Stimulated activated CD4-positive, alpha-beta T cell treated with anti-CD3 and anti-CD28 coated beads, Interleukin-15, amount 100 ng/mL, for 48 hours (primary cell): ENCODE measurements at places on chromosomes 12 and 14.

DNA sequence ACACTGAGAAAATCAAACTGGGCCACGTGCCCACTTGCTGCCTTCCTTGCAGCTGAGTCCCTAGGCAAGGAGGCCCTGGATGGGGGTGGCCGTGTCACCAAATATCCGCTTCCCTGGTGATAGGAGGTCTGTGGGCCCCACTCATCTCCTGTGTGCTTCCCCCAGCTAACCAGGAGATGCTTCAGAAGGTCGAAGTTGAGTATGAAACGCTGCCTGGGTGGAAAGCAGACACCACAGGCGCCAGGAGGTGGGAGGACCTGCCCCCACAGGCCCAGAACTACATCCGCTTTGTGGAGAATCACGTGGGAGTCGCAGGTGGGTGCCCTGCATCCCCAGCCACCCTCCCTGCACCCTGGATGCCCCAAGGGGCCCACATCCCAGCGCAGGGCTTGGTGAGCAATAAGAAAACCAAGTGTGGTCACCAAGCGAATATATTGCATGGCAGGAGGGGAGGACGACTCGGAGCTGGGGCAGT, 6.8 kb upstream of the SIVA1 start:
- no peak for DNase-seq

- no peak for DNase-seq
These were observed 154.8 kb upstream of the LRIG3 start for GRCh38 chr12:59075141-59075540.

DNA sequence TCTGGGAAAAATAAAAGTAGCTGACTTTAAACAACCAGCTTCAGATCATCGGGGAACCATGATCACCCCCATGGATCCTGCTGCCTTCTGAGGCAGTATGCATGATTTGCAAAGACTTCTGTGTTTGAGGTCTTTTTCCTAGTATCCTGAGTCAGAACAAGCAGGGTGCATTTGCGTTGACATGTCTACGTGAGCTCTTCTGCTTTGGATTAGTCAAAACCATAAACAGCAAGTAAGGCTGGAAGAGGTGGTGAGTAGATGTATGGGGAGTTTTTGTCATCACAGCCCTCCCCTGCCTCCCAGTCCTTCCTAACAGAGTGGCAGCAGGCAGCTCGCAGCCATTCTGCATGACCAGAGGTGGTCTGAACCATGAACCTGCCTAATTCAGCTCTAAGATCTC, 24.1 kb downstream of the PLEKHG7 start:
- DNase-seq, result no peak

GRCh38 chr14:68784978-68785533, 7.8 kb downstream of the ZFP36L1 start:
- no peak for DNase-seq

- no peak for DNase-seq
These were observed 51.7 kb downstream of the TSHR start for GRCh38 chr14:81007131-81007530.

DNA sequence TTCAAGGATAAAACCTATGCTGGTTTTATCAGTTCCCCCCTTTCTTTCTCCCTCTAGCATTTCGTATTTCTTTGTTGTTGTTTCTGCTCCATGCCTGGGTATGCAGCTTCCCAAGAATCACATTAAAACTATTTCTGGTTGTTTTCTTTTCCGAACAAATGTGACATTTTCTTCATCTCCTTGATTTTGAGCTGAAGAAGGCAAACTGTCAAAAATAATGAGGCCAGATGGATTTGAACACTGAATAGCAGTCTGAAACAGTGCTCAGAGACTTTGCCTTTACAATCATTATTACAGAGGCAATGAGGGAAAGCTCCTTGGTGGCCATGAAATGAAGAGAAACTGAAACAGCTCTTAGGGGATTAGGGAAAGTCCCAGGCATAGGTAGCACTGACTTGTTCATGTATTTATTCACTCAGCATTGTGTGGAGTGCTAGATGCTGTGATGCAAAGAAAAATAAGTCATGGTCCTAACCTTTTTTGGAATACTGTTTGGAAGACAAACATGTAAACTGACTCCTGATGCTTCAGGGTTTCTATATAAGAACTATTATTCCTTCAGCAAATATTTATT, 319.5 kb downstream of the FUT8 start:
- DNase-seq, result no peak

DNA sequence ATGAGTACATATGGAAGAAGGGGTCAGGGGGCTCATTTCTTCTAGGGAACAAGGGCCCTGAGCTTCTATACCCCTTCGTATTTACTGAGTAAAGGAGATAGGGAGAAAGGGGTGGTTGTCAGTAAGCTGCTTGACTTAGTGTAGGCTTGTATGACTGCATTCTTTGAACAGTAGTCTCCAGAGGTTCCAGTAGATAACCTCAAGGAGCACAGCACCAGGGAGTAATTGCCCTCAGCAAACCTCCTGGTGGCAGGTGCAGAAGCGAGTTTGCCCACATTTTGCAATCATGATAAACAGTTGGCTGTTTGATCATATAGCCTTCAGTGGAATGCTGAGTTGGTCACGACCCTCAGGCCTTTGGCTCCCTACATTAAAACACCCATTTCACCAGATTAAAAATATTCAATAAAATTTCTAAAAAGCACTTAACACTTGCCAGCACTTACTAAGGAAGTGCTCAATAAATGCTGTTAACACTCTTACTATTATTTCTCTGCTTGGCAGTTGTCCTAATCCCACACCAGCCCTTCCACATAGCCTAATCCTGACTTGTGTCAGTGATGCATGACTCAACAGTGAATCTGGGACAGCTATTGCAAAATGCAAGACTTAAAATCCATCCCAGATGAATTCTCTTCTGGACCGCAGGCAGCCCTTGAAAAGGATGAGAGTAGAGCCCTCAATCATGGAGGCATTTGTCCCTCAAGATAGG, 3.7 kb upstream of the DHRS4L2 start:
- no peak for DNase-seq

- no peak for DNase-seq
These were observed 54.8 kb upstream of the FUT8 start for GRCh38 chr14:65357689-65358088.

DNA sequence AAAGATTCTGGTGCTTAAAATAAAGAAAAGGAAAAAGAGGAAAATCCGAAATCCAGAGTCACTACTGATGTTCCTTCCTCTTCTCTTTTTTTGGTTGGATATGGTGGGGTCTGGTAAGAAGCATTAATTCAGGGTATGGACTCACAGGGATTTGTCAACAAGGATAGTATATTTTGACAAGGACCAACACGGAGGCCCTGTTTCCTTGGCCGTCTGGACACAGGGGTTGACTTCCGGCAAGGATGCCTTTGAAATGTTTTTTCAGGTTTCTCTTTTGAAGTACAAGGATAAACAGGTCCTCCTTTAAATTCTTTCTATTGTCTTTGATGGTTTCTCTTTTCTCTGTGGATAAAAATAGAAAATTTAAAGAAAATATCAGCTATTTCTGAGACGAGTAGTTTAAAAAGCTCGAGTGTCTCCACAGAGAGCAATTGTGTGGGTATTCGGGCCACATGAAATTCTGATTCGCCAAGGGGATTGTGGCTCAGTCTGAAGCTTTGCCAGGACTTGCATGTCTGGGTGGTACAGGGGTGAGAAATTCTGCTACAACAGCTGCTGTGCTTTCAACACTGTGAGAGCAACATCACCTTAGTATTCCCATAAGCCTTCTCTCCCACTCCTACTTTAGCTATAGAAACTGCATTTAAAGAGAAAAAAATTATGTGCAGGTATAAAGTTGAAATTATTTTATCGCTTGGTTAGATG, 88.5 kb upstream of the CSRP2 start:
- DNase-seq, result no peak

- DNase-seq, result no peak
These were observed 12.3 kb downstream of the METTL3 start for GRCh38 chr14:21498540-21499526.

GRCh38 chr12:107468182-107468581, 217.4 kb upstream of the PWP1 start:
- no peak for DNase-seq

DNA sequence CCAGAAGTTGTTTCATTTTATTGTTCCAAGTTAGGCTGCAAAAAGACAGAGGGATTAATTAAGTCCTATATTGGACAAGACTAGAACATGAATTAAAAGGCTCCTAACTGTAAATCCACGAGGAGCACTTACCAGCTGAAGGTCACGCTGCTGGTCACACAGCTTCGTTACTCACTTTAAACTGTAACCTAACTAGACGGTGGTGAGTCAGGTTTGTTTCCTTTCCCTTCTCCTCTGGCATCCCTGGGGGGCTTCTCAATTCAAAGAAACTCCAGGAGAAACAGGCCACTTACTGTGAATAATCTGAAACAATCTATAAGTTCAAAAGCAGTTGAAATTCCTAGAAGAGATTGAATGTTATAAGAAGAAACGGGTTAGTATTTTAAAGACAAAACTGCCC, 331.4 kb downstream of the BCAT1 start:
- DNase-seq, result no peak

- DNase-seq, result no peak
These were observed 94.7 kb downstream of the CHST11 start for GRCh38 chr12:104551313-104551931.

DNA sequence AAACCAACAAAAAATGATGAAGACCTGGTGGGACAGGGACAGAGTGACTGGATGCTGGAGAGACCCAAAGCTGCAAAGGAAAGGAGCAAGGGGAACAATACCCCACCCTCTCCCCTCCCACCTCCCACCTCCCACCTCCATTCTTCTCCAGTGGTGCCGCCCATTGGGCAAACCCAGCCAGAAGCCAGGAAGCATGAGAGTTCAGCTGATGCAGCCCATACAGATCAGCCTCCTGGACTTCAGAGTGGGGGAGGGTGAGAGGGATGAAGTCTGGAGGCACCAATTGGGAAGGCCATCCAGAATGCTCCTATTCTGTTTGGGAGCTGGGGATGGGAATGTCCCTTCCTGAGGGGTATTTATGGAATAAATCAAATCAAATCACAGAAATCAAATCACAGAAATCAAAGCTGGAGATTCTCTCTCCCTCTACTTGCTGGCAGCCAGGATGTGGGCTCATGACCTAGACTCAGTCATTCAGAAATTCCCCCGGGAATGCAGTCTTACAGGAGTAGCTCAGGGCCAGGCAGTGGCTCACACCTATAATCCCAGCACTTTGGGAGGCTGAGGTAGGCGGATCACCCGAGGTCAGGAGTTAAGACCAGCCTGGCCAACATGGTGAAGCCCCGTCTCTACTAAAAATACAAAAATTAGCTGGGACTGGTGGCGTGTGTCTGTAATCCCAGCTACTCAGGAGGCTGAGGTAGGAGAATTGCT, 31.1 kb downstream of the IRF2BPL start:
- no peak for DNase-seq

DNA sequence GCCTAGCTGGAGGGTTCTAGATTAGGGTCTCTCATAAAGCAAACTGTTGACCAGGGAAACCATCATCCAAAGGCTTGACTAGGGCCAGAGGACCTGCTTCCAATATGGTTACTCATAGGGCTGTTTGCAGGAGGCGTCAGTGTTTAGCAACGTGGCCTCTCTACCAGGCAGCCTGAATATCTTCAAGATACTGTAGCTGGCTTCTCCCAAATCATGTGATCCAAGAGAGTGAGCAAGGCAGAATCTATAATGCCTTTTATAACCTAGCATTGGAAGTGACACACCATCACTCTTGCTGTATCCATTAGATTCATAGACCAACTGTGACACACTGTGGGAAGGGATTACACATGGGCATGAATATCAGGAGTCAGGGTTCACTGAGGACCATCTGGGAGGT, 17.3 kb downstream of the TPH2 start:
- DNase-seq, result no peak

- no peak for DNase-seq
These were observed 32.1 kb upstream of the GSG1 start for GRCh38 chr12:13135371-13136178.

DNA sequence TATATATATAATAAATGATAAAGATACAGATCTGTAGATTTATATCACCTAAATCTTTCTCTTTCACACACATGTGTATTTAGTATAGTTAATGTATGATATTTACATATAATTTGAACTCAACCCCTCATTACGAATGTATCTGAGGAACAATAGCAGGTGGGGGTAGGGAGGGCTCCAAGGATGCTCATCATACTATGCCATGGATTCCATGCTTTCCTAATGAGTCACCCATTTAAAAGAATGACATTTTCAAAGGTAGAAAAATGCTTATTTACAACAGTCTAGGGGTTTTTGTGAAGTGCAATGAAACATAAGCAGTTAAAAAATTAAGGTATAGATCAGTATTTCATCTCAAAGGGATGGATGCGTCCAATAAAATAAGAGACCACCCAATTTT, 181.6 kb downstream of the SOX5 start:
- no peak for DNase-seq

GRCh38 chr14:77924141-77924948, 124.4 kb downstream of the ADCK1 start:
- DNase-seq, result no peak

- DNase-seq, result no peak
These were observed at the start of gene SLC7A8 for GRCh38 chr14:23183479-23183878. Gene SLC7A8 (minus strand): TSS chr14:23183660. CDS start chr14:23182914, 746 bp downstream.

DNA sequence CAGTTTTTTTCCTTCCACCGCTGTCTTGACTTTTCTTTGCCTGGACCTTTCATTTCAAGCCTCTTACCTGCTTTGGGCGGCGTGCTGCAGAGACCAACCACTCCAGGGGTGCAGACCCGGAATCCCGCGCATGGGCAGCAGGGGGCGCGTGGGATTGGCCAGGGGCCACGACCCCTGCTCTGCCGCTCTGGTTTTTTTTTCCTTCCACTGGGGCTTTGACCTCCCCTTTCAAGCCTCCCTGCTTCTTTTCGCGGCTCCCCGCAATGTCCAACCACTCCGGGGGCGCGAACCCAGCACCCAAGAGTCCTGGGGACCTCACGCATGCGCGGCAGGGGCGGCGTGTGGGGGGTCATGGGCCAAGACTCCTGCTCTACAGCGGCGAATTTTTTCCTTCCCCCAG, 325.1 kb downstream of the ALG10 start:
- DNase-seq, result no peak
